SK-N-DZ (cell line): ENCODE measurements at places on chromosomes 6 and 20.

DNA sequence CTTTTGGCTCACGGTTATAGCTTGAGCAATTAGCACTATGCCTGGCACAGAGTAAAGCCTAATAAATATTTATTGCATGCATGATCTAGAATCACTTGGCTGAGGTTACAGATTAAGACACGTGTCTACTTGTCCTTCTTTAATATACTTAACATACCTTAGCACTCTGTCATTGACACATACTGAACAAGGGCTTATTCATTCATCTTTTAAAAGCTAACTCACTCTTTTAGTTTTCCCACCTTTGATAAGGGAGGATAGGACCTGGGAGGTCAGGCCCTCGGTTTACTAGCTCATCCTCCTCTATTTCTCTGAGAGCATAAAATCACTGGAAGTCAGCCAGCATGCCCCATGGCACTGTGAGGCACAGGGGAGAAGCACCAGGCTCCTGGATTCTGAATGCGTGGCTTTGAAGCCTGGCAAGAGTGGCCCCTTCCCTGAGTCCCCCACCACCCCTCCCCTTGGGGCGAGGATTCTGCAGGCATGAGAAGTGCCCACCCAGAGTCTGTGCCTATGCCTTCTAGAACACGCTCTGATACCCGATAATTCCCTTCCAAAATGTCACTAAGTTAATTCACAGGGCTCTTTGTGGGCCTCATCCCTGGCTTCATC lies 11.2 kb downstream of the ZCCHC3 start:
- DNase-seq, result no peak

GRCh38 chr6:52644253-52644652 lies 26.7 kb upstream of the TMEM14A start:
- no peak for DNase-seq

DNA sequence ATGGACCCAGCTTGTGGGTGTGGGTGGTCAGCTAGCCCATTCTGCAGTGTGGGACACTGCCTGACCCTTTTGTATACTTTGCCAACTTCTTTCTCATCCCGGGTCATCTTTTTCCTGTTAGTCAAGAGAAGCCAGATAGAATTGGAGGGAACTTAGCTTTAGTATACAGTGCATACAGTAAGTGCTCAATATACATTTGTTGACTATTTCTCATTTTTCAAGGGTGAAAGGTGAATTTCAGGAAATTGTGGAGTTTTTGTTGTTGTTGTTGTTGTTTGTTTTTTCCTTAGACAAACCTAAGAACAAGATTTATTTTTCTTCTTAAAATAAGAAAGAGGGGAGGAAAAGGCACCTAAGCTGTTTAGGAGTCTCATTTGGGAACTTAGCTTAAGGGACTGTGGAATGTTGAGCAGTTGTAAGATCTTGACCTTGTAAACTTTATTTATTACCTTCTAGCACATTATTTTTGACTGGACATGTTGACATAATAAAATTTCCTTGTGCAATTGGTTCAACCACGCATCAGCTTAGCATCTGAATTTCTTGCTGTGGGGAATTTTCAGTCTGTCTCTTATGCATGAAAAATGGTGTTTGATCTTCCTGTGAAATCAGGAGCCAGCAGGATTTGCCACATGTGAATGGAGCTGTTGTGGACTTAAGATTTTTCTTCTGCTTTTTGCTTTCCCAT lies 113.6 kb downstream of the ARID1B start:
- no peak for DNase-seq

GRCh38 chr6:54238396-54238795 lies 69.8 kb upstream of the TINAG start:
- no peak for DNase-seq

GRCh38 chr6:118844915-118845314 lies 49.0 kb upstream of the ASF1A start:
- DNase-seq, result no peak

DNA sequence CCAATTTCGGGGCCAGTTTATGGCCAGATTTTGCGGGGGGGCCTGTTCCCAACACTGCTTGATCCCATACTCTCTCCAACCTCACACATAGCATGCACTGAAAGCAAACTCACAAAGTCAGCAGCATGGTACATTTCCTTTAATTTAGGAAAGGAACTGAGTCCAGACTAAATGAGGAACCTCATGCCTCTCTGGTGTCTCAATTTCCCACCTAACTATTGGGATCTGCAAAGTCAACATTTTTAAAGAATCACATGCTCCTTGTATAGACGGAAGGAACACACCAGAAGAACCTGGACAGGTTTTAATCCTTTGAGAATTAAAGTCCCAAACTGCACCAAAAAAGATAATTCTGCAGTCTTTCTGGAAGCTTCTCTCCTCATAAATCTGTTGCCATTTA lies 33.3 kb downstream of the FAM50B start:
- no peak for DNase-seq

DNA sequence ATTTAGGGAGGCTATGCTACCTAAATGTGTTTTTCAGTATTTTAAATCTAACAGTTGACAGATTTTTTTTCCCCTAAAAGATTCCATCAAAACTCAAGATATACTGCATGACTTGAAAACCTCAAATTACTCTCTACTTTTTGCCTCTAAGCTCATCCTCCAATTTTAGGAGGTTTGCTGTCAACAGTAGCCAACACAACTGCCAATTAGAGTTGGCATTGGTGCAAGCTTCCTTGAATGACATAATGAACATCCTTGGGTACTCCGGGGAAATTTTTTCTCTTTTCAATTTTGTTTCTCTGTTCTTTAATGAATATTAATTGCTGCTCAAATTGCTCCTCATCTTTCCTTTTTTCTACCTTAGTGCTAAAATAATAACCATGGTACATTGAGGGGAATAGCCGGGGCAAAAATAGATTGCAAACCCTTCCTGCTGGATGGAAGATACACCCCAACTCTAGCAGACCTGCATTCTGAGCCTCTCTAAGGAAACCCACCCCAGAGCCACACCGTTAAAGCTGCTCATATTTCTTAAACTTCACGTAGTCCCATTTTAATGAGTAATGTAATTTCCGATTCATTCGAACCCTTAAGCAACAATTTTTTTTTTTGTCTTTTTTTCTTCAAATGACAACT lies 34.3 kb downstream of the SLC22A23 start:
- DNase-seq, result no peak

DNA sequence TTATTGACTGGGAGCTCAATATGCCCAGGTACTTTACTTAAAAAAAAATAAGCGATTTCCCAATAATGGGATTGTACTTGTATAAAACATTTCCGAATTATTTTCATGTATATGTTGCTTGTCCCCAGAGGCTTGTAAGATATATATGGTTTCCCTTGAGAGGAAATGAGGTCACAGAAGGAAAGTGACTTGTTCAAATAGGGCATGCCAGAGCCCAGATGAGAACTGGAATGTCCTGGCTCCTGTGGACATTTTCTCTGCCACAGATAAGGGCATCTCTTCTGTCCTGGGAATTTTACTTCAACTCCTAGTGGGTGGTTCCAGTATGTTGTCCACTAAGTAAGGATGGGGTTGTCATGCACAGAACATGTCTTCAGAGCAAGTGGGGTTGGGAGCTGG lies 63.0 kb downstream of the LYRM2 start:
- DNase-seq, result no peak

GRCh38 chr6:15257357-15258132 lies 11.7 kb downstream of the JARID2 start:
- no peak for DNase-seq

GRCh38 chr20:63942250-63942951 lies 13.8 kb downstream of the UCKL1 start:
- DNase-seq, result no peak

- no peak for DNase-seq
Measured at GRCh38 chr20:60474385-60474910, 516.2 kb downstream of the CDH26 start.

DNA sequence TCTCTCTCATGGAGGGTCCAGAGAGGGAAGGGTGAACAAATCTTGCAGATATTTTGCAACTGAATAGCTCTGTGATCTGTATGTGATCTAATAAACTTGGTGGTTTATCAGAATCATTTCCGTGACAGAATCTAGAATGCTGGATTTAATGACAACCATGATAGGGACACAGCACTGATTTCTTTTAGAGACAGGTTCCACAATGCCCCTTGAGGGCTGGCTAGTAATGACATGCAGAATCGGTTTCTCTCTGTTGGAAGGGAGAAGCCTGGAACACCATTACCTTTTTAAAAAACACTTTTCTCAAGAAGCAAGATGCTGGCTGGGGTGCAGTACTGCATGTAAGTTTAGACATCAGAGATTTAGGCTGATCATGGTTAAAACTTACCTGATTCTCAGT lies 313.4 kb downstream of the CDH26 start:
- DNase-seq, result no peak

DNA sequence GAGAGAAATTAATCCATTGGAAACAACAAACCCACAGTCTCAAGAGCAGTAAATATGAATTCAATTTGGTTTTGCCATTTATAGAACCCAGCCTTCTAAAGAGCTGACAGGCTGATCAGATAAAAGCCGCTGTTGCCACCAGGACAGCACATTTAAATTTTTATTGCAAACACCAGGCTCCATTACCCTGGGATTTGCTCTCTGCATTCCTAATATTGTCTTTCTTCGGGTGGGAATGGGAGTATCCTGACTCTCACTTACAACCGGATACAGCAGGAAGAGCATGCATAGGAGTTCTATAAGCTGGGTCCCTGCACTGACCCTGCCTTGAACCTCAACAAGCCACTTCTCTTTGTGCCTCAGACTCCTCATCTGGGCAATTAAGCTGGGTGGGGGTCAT lies 142.9 kb downstream of the LRFN2 start:
- peak; percentile 42 for DNase-seq

- DNase-seq, result no peak
Measured at GRCh38 chr6:36247693-36248092, 22.2 kb upstream of the PNPLA1 start.

GRCh38 chr6:125944896-125945295 lies 11.7 kb upstream of the HINT3 start:
- DNase-seq, result no peak

DNA sequence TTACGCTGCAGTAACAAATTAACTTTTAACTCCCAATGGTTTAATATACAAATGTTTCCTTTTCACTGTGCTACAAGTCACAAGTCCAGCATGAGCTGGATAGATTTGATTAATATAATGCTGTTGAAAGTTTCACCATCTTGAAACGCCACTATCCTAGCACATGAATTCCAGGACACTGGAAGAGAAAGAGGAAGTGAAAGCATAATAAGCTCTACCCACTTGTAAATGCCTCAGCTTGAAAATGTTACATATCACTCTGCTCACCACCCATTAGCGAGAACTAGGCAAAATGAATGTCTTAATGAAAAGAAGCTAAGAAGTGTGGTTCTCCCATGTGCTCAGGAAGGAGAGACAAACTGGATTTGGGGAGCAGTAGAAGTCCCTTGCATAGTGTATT lies 46.9 kb downstream of the PCSK2 start:
- no peak for DNase-seq

DNA sequence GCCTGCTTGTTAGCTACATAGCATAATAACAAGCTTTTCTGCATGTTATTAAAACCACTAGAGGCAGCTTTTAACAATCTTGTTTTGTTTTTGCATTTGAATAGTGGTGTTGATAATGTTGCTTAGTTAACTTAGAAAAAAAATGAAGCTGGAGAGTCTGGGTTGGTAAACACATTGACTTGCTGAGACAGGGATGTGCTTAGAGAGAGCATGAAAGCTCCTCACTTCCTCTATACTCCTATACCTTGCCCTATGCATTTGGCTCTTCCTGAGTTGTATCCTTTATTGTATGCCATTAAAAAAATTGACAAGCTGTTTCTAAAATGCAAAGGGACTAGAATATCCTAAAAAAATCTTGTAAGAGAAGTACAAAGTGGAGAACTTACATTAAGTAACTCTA lies 13.6 kb downstream of the FAM83B start:
- no peak for DNase-seq

DNA sequence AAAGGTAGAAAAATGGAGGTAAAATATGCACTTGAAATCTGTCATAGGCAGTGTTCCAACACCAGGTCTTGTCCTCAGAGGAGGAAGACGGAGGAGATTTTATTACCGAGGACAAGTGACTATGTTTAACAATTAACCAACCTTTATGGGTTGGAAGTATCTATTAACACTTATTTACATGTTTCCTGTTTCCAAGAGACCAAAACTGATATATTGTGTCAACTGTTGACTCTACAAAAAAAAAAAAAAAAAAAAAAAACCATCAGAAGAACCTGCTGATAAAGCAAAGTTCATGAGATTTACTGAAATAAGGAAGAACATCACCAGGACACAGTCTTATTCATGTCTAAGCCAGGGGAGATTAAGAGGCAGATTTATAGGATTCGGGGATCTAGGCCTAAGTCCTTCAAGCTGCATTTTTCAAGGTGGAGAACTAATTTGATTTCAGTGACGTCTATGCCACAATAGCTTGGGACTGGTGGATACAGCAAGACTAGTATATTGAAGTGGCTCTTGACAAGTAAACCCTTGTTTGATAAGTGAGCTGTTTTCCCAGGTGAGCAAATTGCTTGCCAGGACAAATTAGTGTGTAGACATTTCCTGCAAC lies 126.6 kb upstream of the NAA20 start:
- DNase-seq, result no peak

GRCh38 chr6:158610319-158610968 lies 34.1 kb downstream of the DYNLT1 start:
- DNase-seq, result no peak

DNA sequence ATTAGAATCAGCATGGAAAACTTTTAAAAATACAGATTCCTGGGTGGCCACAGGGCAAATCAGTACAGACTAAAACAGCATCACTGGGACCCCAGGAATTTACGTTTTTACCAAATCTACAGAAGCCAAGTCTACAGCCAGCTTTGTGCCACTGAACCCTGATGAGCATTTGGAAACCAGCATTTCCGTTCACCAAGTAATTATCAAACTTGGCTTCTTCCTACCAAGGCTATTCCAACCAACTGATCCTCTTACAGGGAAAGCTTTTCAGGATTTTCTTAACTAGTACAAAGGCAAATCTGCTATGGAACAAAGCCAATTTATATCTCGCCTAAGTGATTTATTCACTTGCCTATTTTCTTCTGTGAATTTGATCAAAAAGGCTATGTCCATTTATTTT lies 47.0 kb downstream of the PLAGL1 start:
- DNase-seq, result no peak

- no peak for DNase-seq
Measured at GRCh38 chr6:42197555-42198362, 3.0 kb upstream of the GUCA1B start.
